ENCODE measurements at places on chromosomes 1 and 21.

DNA sequence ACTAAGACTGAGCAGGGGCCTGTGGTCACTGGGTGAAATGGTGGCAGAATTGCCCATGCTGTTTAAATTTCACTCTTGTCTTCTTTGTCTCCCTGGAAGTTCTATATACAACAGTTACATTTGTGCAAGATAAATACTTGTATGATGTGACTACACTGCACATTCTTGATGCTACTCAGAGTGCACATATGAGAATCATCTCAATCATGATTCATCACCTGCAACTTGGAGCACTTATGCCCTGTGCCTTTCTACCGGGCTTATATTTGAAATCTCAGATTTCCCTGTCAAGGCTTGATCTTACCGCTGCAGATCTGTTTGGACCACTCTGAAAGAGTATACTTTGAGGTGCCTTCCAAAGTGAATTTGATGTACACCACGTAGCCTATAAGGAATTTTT lies 10.6 kb downstream of the PGM1 start:
- DNase-seq = no peak

GRCh38 chr1:115158181-115158580 lies 68.9 kb upstream of the TSPAN2 start:
- DNase-seq = no peak

- no peak for DNase-seq
These were observed 16.9 kb downstream of the LRRC8C start for GRCh38 chr1:89649783-89650182.

DNA sequence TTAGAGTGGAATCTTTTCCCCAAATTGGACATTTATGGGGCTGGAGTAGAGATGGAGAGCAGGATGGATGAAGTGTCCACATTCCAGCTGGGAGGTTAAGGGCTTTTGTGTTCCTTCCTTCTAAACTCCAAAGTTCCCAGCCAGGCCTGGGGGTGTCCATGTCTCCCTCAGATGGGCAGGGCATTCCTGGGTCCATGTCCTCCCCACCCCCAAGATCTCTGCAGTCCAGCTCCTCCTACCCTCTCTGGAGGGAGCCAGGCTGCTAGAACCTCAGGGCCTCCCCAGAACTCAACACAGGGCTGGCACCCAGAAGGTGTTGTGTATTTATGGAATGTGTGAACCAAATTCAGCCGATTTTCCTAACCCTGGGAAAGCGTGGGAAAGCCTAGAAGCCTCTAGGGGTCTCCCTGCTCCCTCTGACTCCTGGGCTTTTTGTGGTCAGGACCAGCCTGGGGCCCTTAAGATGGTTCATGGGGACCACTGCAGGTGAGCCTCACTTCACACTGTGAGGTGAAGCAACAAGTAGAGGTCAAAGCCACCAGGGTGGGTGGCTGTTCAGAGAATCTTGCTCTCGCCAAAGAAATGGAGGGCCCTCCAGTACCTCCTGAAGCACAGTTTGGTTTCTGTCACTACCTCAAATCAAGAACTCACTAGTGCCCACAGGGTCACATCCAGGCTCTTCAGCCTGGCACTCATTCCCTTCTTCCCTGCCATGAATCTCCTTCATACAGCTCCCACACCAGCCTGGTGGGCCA lies 54.8 kb downstream of the GLIS1 start:
- DNase-seq = no peak

GRCh38 chr1:203655671-203656070 lies 29.0 kb downstream of the ATP2B4 start:
- DNase-seq = no peak

- peak; percentile 17 for DNase-seq
These were observed 7.7 kb upstream of the GPATCH4 start for GRCh38 chr1:156608981-156609380.

- no peak for DNase-seq
These were observed 79.2 kb downstream of the ATP5PO start for GRCh38 chr21:33836408-33836807.

DNA sequence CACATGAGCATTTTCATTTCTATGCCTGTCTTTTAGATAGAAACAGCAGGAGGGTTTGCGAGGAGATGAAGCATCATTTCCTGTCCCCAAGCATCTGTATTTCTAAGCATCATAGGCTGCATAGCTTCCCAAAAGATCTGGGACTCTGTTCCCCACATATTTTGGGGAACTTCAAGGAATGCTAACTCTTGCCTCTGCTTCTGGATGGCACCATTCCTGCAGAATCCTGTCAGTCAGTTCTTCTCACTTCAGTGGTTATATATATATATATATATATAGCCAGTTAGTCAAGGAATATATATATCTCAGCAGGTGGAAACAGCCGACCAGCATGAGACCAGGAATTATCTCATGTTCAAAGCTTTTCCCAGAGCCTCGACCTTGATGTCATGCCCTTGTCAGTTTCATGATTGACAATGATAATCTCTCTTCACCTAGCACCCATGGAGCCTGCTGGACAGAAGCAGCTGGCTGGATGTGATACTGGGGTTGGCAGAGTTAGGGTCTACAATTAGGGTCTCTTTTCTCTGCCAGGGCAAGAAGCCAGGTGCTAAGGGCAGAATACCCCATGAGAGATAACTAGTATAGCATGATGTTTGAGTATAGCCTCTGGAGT lies 2.4 kb downstream of the PFKFB2 start:
- no peak for DNase-seq

DNA sequence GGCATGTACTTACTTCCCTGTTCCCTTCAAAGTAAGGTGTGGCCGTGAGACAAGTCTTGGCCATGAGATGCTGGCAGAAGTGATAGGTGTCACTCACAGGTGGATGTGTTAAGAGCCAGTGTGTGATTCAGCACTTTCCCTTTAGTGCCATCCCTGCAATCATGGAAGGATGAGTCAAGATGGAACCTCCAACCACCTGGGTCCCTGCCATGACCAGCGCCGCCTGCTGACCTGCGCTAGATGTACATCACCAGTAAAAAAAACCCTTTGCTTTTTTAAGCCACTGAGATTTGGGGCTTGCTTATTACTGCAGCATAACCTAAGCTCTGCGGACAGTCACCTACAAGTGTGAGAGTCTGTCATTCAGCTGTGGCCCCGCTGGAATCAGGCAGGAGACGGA lies 71.7 kb downstream of the TOMM20 start:
- no peak for DNase-seq

- DNase-seq = no peak
These were observed 296.2 kb downstream of the SETD4 start for GRCh38 chr21:35764077-35764476.

GRCh38 chr1:42767510-42768000 lies 506 bp downstream of the C1orf50 start:
- peak; percentile 96 for DNase-seq

DNA sequence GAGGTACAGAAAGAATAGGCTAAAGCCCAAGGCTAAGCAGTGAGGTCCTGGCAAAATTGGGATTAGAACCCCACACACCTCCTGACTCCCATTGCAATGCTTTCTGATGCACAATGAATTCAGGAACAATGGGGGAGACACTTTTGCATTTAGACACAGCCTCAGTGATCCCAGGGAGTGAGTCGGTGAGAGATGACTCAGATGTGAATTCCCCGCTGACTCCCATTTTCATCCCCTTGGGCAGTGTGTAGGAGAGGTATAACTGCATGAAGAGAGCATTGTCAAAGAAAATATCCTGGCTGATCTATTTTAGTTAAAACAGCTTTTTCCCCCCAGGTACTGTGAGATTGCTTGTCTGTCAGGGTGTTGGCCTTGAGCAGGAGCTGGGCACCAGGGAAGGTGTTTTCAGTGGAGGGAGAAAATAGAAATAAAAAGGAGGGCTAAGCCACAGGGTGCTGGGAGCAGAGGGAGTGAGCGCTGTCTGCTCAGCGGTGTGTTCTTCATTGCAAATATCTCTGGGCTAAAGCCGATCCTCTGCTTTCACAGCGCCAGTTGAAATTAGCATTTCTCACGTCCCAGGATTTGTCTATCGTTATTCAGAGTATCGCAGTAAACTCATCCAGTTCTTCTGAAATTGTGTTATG lies 247.7 kb upstream of the PTBP2 start:
- DNase-seq = no peak

DNA sequence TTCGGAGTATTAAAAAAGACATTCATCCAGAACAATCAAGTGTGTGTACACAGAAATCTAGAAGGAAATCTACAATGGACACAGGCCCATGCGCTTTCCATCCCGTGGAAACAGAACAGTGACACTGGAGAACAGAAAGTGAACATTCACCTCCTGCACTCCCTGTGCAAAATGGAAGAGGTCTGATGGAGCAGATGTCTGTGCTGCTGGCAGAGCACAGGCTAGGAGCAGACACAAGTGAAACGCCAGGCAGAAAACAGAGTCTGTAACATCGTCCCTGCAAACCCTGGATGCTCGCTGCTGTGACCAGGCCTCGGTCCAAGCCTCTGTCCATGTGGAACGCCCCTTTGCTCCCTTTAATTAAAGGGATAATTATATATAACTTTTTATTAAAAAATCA lies 36.1 kb downstream of the SLC45A1 start:
- DNase-seq = no peak

GRCh38 chr1:213931836-213932235 lies 55.9 kb upstream of the PROX1 start:
- DNase-seq = no peak

- no peak for DNase-seq
These were observed 25.1 kb downstream of the RRP1B start for GRCh38 chr21:43684424-43684823.

- DNase-seq = no peak
These were observed 110.5 kb upstream of the CAMK1G start for GRCh38 chr1:209473025-209473424.

DNA sequence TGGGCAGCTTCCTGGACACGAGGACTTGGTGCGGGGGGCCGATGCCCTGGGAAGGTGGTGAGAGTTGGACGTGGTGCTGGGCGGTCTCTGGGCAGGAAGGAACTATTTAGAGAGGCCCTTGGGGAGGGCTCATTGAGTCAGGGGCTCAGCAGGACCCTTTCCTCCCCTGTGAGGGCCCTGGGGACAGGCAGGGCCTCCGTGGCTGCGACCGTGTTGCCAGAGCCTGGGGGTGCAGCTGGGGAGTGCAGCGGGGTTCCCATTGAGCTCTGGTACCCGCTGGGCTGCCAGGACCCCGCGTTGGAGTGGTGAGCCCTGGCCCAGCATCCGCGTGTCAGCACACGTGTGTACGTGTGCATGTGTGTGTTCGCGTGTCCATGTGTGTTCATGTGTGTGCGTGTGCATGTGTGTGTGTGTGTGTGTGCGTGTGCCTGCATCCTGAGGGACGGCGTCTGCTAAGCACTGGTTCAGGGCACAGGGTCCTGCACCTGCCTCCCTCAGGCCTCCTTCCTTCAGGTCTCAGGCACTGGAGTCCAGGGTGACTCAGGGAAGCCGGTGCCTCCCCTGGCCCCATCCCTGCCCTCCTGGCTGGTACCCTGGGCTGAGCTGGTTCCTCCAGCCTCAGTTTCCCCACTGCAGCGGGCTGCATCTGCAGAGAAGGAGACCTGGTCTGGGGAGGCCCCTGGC lies 10.7 kb downstream of the RNF223 start:
- no peak for DNase-seq

DNA sequence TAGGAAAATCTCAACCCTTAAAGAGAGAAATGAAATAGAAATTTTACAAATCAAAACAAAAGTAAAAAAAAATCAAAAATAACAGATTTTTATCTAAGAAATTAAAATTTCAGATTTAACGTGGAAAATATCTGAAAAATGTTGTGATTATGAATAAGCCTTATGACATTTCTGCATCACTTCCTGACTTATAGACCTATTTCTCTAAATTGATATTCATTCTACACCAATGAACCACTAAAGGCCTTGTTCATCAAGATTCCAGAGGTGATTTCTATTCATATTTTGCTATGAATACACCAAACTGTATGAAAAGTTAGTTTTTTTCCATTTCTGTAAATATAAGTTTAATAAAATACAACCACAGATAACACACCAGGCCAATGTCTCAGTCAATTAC lies 261.5 kb downstream of the SMYD3 start:
- no peak for DNase-seq

GRCh38 chr1:181577475-181577874 lies 94.2 kb downstream of the CACNA1E start:
- no peak for DNase-seq

DNA sequence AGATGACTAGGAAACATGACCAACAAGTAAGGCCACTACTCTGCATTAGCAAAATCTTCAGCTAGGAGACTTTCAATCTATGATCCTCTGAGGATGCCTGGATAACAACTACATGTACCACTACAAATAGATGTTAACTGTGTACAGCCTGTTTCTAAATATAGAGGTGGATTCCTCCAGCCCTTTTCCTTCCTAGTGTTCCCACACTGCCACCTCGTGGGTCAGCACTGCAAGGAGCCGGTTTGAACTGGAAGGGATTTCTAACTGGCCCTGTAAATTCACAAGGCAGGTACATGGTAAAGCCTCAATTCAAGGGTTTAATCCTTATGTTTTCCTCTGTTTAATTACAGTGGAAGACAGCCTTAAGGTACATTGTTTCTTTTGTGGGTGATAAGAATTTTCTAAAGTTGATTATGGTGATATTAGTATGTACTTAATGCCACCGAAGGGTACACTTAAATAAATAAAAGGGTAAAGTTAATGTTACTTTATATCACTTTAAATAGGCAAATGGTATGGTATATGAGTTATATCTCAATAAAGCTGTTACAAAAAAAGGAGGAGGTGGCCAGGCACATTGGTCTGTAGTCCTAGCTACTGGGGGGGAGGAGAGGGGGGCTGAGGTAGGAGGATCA lies 14.4 kb downstream of the SMYD3 start:
- DNase-seq = peak; percentile 40

DNA sequence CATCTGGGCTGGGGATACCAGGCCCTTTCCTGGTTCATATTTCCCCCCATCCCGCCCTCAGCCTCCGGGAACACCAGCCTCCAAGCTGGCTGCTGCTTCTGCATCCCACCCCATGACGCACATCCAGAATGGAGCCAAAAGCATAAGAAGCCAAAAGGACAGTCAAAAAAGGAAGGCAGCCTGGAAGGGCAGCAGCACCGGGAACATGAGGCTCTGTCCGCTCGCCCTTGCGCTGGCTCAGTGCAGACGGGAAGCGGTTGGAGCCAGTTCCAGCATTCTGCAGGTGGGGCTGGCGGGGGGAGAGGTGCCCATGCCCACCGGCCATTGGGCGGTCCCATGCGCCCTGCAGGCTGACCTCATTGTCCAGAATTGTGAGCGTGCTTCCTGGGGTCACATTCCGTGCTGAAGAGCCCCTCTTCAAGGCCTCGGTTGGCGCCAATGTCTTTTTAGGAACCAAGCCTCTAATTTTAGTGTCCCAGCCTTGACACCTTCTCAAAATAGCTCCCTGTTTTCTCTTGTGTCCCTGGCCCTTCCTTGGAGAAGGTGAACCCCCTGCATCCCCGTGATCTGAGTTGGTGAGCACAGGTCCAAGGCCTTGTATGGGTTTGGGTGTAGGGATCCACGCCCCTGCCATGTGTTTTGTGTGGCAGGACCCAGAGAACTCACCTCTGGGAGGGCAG lies 28.4 kb upstream of the NPPB start:
- DNase-seq = no peak

- DNase-seq = no peak
These were observed 49.5 kb upstream of the DMRTB1 start for GRCh38 chr1:53409695-53410094.

GRCh38 chr1:111747282-111747734 lies 8.1 kb upstream of the INKA2 start:
- DNase-seq = peak; percentile 59

- DNase-seq = no peak
These were observed 37.7 kb upstream of the COL6A1 start for GRCh38 chr21:45943630-45944540.

- DNase-seq = no peak
These were observed 52.4 kb downstream of the OSBPL9 start for GRCh38 chr1:51669272-51669671.
